ENCODE measurements at places on chromosomes 1 and 21.

GRCh38 chr1:207097871-207098324 is 6.1 kb upstream of the C4BPA start:
- no peak for DNase-seq

DNA sequence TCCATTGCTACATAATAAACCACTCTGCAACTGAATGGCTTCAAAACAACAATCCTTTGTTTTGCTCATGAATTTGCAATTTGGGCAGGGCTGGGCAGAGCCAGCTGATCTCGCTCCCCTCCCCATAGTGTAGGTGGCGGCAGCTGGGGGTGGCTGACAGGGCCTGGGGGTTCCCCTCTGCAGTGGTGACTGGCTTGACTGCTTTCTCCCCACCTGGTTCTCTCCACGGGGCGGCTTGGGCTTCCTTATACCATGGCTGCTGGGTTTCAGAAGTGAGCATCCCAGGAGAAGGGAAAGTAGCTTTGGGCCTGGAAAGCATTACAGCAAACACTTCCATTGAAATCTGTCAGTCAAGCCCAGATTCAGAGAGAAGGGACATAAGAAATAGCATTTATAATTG is 129.7 kb upstream of the ZBTB40 start:
- DNase-seq = no peak

GRCh38 chr1:215617979-215618378 is 50.9 kb downstream of the KCTD3 start:
- DNase-seq = no peak

- DNase-seq = no peak
Measured at GRCh38 chr1:162323023-162323422, 53.6 kb downstream of the SPATA46 start.
